ENCODE measurements at places on chromosomes 13 and 19.
A peak's percentile ranks its signal among the peaks of the same experiment; 100 is the strongest.

DNA sequence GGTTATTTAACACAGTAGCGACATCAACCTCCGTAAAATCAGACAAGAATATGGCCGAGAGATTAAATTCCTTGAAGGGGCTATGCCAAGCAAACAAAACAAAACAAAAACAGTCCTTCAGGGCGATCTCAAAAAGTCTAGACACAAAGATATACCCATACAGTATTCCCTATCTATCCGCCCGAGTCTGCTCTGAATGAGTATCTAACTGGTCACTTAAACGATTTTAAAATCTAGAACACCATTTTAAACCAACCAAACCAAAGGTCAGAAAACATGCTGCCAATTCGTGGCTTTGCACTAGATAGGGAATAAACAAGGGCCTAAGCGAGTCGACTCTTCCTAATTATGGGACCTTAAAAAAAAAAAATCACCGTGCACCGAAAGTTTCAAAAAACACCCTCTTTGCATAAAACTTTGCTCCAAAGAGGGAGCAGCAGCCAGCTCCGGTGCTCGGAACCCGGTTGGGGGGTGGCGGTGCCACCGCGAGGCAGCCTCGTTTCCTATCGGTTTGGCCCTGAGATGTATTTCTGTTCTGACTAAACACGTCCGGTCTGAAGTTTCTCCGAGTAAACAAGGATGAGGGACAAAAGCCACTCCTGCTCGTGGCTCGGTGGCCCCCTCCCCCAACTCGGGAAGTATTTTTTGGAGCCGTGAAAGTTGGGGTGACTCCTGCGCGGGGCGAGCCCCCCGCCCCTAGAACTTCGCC is 1.8 kb downstream of the HMGB1 start:
- peak; percentile 47 for DNase-seq

- no peak for DNase-seq
Observed at GRCh38 chr19:18832306-18833140, 764 bp downstream of the UPF1 start.

- DNase-seq, result no peak
Observed at GRCh38 chr19:3978145-3978544, 7.1 kb downstream of the EEF2 start.

- no peak for DNase-seq
Observed at GRCh38 chr19:48216933-48217332, 38.8 kb downstream of the CARD8 start.

DNA sequence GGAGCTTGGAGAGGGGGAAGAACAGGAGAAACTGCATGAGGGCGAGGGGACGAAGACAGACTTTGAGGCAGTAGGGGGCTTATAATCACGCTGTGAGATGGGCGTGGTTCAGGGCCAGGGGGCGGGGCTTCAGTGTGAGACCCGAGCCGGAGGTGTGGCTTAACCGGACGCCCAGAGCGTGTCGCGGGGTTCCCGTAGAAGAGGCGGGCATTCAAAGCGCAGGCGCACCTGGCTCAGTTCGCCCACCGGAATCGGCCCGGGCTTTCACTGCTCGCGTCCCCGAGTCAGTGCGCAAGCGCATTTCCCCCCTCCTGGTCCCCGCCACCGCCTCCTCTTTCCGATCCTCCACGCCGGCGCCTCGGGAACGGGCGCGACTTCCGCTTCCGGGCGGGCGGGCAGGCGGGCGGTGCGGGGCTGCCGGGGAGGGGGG is 225 bp upstream of the ZNF865 start:
- peak; percentile 97 for DNase-seq

- DNase-seq, result no peak
Observed at GRCh38 chr13:52158629-52159158, 703 bp downstream of the NEK3 start.

- DNase-seq, result no peak
Observed at GRCh38 chr13:30466358-30466714, 600 bp upstream of the HMGB1 start.

- DNase-seq, result no peak
Observed at GRCh38 chr19:28546148-28546685, 666.7 kb downstream of the UQCRFS1 start.

GRCh38 chr19:49157445-49158224 is at the start of gene TRPM4:
Gene TRPM4 (plus strand): TSS chr19:49157792. CDS start chr19:49157867, 75 bp downstream.
- DNase-seq, result no peak

DNA sequence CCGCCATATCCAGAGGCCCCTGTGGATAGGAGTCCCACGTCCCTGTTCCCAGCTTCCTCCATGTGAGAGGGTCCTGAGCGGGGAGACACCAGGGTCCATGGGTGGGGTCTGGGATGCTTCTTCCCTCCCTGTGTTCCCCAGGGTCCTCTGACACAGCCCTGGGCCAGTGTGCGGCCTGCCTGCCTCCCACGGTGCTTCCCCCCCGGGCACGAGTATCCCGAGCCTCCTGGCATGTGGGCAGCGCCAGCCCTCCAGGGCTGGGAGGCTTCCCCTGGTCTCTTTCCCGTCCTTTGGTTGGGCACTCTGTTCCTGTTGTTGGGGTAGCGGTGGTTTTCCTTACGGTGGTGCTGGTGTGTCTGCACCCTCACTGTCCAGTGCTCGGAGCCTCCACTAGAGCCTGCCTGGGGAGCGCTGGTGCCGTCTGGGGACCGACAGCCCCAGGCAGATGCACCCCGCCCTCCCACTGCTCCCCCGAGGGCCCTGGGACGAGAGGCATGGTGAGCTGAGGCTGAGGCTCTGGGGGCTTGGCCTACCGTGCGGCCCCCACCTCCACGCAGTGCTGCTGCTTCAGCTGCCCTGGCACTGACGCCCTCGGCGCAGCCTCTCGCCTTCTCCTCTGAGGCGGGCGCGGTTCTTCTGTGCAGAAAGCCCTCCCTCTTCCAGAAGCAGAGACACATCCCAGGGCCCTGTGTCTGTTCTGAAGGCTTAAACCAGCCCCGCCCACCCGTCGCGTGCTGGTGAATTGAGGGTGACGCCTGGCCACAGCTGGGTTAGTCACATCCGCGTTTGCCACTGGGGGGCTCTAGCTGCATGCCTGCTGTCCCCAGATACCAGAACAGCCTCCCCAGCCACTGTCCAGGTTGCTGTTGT is 27.9 kb downstream of the PLEKHJ1 start:
- no peak for DNase-seq

DNA sequence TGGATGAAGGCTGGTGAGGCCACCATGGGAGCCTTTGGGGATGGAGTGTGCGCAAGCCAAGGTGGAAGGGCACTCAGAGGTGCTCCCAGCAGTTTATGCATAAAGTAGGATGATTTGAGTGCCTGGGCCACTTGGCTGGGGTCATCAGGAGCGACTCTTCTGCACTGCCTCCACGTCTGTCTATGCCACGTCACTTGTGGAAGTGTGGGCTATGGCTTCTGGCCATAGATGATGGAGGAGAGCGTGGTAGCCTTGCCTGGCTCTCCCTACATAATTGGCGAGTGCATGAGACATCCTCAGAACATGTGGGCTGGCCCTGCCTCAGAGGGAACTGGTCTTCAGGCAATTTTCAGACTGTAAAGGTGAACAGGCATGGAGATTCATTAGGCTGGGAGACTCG is 182.9 kb downstream of the TEX29 start:
- DNase-seq, result no peak

- peak; percentile 14 for DNase-seq
Observed at GRCh38 chr13:110340812-110341444, 33.8 kb downstream of the COL4A2 start.

GRCh38 chr13:57874530-57874929 is 243.0 kb downstream of the PCDH17 start:
- no peak for DNase-seq

GRCh38 chr19:34778342-34778741 is 5.3 kb upstream of the ZNF599 start:
- no peak for DNase-seq

DNA sequence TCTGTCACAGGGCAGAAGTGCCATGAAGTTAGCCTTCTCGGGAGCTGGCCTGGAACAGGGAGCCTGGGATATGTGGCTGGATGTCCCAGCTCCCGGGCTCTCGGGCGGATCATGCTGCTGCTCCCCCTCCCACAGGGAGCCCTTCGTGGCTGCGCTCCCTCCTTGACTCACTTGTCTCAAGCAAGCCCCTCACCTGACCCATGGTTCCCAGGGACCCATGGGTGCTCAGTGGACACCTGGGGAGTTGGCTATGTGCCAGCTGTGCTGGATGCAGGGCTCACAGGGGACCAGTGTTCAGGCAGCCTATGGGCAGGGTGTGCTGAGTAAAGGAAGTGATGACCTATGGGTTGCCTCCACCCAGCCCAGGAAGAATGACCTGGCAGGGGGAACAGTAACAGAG is 213.1 kb upstream of the SGCG start:
- no peak for DNase-seq

DNA sequence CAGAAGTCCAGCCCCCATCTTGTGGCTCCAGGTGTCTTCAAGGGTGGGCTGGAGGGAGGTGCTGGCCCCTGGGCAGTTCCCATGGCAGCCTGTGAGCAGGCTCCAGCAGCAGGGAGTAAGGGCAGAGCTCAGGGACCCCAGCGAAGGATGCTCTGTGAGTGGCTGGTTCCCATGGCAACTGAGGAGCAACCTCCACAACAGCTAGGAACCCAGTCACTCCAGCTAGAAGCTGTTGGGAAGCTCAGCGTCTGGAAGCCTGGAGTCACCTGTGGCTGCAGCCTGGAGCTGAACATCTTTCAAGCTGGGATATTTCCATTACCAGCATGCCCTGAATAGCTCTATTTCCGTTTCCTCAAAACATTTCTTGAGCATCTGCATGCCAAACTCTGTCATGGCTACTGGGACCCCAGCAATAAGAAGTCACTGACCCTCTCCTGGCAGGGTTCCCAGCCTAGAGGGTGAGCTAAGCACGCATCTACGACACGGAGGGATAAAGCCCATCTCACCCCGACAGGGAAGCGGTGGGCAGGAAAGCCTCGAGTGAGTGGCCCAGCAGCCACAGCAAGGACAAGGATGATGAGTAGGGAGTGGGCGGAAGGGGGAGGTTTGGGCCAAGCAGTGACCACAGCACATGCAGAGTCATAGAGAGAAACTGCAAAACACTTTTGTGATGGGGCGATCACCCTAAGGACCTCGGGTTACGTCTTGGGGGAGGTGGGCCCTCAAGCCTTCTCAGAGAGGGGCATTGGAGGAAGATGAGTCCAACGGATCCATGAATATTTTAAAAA is 52.6 kb downstream of the ALOX5AP start:
- no peak for DNase-seq

DNA sequence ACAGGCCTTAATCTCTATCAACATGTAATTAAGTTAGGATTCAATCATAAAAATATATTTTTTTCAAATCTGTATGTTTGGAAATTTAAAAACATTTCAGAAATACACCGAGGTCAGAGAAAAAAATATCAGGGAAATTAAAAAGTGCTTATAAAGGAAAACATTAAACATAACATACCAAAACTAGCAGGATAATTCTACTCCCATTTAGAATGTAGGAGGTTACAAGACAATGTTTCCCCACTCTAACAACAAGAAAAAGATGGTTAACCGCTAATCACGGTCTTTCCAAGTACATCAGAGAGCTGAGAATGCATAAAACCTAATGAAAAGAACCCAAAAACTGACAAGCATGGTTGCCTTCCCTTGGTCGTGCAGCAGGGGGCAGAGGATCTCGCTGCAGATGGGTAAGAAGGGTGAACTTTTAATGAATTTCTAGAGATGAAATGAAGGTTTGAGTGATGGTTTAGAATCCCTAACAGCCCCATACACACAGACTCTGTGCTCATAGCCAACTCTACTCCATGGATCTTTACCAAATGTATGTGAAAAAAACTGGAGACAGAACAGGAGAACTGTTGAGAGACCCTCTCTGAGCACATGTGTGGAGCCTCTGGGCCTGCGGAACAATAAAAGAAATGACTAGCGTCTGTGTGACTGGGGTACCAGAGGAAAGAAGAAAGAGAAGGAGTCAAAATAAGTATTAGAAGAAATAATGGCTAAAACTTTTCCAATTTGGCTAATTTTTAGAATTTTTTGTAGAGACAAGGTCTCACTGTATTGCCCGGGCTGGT is 51.3 kb upstream of the LSM14A start:
- DNase-seq, result peak; percentile 2

GRCh38 chr13:93104270-93104669 is 122.3 kb upstream of the GPC6 start:
- no peak for DNase-seq

DNA sequence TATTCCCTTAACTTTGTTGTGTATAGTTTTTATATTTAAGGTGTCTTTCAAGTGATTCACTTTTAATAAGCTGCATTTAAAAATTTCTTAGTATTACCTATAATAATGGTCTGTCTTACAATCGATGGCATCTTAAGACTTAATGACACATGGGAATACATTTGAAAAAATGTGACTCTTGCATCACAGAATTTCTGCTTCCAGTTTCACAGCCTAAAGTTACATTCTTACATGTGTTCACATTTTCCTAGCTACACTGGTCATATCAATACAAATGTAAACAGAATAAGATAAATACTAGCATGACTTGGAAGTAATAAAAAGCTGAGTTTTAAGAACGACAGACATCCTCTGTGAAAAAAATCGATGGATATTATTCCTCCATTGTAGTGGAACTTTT is 1597.1 kb upstream of the MIR17HG start:
- no peak for DNase-seq

GRCh38 chr19:23436318-23436717 is 41.0 kb upstream of the ZNF91 start:
- DNase-seq, result no peak

- no peak for DNase-seq
Observed at GRCh38 chr13:34452831-34453230, 489.2 kb upstream of the NBEA start.

- DNase-seq, result no peak
Observed at GRCh38 chr19:49912965-49913685, 15.9 kb upstream of the ATF5 start.

DNA sequence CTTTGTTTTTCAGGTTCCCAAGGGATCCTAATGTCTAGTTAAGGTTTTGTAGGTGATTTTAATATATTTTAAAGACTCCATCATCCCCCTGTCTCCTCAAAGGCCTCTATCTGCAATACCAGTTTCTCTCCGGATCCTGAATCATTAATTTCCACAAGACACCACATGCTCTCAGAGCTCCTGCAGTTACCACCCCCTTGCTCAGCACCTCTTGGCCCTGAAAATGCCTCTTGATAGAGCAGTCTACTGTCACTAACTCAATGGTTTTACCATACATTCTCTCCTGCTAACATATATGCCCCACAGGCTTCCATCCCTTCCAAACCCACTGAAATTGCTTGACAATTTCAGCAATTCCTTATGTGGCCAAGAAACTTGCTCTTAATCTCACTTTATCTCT is 1.9 kb upstream of the PEG3 start:
- no peak for DNase-seq

DNA sequence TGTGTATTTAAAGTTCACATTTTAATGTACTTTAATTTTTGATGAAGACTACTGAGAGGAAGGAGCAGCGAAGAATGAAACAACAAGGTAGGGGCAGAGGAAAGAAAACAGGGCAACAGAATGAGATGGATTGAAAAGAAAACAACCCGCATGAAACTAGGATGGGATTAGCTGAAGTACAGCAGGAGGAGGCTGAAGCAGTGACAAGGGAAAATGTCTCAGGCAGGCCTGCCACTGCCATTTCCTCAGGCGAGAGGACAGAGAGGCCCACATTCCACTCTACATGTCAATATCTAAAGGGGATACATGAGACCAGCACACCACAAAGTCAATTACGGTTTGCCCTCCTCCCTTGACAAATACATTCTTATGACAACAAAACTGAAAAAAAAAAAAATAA is 1703.2 kb downstream of the EFNB2 start:
- DNase-seq, result no peak
